ENCODE measurements at places on chromosomes 7 and 10. TPM values are rescaled to one million over a fixed set of nuclear protein-coding genes. Genes with fewer than 3 reads are reported as not detected.
A peak's percentile ranks its signal among the peaks of the same experiment; 100 is the strongest.

CASP2 gene
- polyA plus RNA-seq: 37.1 TPM

LRIT1 gene
- not detected for polyA plus RNA-seq

SPDYE16 gene
- not detected for polyA plus RNA-seq

DNA sequence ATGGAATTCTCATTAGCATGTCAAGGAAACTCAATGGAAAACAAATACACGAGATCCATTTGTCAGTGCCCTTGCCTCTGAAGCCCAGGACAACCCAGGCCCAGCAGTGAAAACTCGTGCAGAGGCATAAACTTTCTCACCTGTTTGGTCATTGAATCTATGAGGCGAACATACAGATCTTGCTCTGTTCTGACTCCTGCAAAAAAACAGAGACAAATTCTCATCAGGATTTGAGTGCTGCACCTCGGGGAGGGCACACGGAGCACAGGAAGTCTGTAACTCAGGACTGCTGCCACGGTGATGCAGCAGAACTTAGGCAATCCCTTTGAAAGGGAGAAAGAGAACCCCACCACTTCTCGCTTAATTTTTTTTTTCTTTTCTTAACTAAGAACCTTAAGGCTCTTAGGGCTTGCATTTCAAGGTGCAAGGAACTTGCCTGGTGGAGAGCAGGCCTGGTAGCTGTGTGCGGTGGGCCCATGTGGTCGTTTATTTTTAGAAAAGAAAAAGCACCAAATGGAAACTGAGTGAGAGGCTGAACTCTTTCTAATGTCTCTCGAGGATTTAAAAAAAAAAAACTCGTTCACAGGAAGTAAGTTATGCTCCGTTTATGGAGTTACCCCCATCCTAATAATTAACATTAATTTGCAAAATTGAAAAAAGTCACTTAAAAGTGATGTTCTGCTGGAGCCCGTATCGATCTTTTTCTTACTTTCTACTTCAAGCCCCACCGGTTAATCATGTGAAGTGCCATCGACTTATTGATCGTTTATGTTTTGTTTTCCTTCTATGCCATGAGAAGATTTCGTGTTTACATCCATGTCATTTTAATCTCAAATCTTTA is 1.8 kb downstream of the EBF3 start:
- DNase-seq: peak; percentile 63

- DNase-seq: no peak
These were observed 104.9 kb downstream of the SEC23IP start for GRCh38 chr10:119997429-119997828.

DNA sequence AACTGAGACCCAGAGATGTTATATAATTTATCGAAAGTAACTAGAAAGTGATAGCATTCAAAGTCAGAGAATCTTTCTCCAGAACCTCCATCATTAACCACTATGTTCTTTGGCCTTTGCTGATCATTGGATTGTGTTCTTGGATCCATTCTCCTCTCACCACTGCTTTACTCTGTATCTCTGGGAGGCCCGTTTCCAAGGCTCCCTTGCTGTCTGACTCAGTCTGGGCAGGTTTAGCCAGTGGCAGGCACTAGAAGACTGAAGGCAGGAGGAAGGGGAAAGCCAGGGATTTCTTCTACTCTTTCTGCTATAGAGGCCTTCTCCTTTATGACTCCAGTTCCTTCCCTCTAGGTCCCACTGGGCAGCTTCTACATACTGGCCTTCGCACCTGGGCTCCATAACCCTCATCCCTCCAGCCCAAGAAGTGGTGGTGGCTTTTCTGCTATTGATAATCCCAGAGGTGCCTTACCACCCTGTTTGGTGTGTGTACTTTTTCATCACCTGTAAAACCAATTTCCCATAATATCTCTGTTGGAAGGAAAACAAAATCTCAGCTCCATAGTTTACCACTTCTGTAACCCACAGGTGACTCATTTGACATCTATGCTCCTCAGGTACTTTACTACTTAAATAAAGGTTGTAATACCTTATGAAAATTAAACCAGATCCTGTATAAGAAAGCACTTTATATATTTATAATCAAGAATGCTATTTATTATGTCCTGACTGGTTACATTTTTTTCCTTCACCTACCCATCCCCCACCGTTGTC is 36.0 kb downstream of the BCAP29 start:
- DNase-seq: no peak

GRCh38 chr10:114024876-114025610 is 18.6 kb upstream of the ADRB1 start:
- no peak for DNase-seq
